ENCODE measurements at places on chromosomes 1 and 21. TPM values are rescaled to one million over a fixed set of nuclear protein-coding genes. Genes with fewer than 3 reads are reported as not detected.
A peak's percentile ranks its signal among the peaks of the same experiment; 100 is the strongest.

The SLC9C2 gene
- total RNA-seq = not detected

GRCh38 chr1:113887402-113888175, at the start of gene BCL2L15:
TSS of gene BCL2L15 (minus strand) at chr1:113887581. CDS start at chr1:113887375, 206 bp downstream.
- no peak for DNase-seq

- DNase-seq = no peak
These were observed 876 bp downstream of the RAB29 start for GRCh38 chr1:205774198-205775014.

DNA sequence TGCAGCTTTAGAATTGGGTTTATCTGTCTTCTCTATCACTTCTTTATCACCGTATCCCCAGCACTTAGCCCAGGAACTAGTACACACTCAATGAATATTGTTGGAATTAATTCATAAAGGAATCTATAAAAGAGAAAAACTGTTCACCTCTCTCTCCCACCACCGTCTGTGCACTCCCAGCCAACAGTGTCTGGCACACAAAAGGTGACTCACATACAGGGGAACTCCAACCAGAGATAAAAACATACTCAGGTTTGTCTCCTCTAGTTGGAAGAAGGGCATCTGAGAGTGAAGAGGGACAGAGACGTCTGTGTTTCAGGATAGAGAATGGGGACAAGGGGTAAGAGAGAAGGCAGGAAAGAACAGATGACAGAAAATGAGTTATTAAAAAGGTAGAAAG, 10.0 kb downstream of the ITLN1 start:
- DNase-seq = no peak

DNA sequence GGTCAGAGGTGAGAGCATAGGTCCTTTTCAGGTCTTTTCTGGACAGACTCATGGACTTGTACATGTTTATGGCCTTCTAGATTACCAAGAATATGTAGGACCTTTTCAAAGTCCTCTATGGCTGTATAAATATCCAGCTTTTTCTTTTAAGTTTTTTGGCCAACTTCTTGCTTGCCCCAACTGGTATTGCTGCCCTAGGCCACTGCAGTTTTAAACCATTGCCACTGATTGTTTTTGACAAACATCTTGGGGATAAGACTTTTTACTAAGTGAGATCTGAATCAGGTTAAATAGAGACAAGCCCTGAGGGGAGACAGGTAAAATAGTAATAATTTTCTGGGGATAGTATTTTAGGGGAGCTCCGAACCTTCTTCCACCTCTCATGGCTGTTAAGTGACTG, 14.8 kb upstream of the DDR2 start:
- no peak for DNase-seq

The RPTN gene
- not detected for total RNA-seq

DNA sequence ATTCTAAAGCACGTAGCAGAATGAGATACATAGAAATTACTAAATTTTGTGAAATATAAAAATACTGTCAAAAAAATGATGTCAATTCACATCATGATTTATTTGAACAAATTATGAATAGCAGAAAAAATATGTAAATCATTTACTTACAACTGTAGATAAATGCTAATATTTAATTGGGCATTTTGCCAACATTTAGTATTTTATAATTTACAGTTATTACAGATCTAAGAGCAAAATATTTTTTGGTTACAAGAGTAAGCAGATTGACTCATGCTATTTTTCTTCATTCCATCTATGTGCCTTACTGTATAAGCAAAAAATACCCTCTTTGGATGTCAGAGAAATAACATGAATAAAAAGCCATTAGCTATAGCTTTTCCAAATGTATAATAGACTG, 282.3 kb upstream of the RGS18 start:
- DNase-seq = no peak

The PPOX gene
- 18.3 TPM for total RNA-seq

DNA sequence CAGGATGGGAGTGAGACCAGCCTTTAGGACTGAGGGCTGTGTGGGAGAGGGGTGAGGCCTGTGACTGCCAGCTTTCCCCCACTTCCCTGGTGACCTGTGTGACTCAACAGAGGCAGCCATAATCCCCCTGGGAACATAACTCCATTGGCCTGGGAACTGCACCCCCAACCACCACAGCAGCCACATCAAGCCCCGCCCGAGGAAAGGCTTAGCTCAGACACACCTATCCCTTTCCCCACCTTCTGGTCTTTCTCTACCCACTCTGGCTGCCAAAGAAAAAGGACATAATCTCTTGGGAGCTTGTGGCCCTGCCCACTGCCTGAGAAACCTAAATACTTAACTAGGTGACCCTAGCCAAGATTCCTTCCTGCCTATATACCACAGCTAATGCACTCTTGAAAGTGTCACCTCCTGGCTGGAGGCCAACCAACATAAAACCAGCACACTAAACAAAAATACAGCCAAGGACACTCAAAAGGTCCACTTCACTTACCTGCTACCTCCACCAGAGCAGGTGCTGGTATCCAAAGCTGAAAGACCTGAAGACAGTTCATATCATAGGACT, 406.6 kb upstream of the CAMK1G start:
- no peak for DNase-seq

- no peak for DNase-seq
These were observed 24.0 kb upstream of the DMRTB1 start for GRCh38 chr1:53435151-53435550.

The SAMD13 gene
- 0.63 TPM for total RNA-seq

The PER3 gene
- 2.1 TPM for total RNA-seq

GRCh38 chr1:203182387-203182953, 4.0 kb downstream of the CHI3L1 start:
- no peak for DNase-seq

The NHLH2 gene
- total RNA-seq = not detected

DNA sequence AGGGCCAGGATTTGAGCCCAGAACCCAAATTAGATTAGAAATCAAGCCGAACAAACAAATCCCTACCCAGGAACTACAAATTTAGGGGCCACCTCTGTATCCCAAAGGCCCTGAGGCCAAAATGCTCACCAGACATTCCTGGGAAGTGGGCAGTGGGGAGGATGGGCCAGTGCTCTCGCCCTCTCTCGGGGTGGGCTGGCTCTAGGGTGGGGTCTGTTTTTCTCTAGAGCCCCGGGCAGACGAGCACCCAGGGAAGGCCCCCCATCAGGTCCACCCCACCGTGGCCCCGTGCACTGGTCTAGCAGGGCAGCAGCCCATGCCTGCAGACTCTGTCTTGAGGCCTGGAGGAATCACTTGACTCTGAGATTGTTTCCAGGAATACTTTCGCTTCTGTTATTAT, 252.0 kb downstream of the RRAGC start:
- no peak for DNase-seq

GRCh38 chr1:67350783-67351182, 43.1 kb downstream of the IL12RB2 start:
- no peak for DNase-seq

DNA sequence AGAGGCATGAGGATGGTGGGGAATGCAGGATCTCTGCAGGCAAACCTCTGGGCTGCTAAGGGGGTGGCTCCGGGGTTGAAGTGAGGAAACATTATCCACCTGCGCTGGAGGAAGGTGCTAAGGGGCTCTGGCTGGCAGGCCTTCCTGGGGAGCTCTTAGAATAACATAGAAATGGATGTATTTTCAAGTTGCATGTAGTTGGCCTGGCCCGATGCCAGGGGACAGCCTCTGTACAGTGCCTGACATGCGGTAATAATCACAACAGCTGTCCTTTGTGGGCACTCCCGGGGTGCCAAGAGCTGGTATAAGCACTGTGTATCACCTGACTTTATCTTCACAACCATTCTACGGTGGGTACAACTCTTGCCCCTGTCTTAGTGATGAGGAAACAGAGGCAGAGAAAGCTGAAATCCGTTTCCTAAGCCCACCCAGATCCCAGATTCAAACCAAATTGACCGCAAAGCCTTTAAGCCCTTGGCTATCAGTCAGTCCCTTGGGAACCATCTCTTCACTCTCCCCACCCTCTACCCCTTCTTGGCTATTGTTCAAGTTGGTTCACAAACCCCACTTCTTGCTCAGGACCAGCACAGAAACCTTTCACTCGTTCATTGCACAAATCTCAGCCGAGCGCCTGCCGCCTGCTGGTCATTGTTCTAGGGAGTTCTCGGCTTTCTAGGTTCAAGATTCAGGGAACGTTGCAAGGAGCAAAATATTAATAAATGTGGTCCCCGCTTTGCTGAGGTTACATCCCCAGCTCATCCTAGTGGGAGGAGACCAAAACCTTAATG, 30.9 kb downstream of the PADI4 start:
- no peak for DNase-seq

The MEX3A gene
- total RNA-seq = 3.6 TPM

- DNase-seq = no peak
These were observed 6.7 kb upstream of the ARF1 start for GRCh38 chr1:228075801-228076271.

DNA sequence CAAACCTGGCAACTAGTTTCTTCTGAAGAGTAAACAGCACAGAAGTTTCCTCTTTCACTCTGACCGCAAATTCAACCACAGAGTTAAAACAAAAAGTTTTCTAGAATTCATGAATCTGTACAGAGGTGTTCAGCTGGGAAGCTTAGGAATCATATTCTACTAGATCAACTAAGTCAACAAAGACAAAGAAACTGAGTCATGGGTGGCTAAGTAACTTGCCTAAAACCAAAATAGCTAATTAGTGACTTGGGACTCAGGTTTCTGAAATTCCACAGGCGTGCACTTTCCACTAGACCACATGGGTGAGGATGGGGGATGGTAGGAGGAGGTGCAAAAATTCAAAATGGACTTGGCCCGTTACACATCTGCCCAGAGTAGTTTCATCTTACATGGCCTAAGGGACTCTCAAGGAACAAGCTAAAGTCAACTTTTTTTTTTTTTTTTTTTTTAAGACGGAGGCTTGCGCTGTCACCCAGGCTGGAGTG, 25.8 kb downstream of the PTPN14 start:
- no peak for DNase-seq

The CFHR2 gene
- not detected for total RNA-seq

The DCDC2B gene
- total RNA-seq = not detected

The CFHR5 gene
- not detected for total RNA-seq

DNA sequence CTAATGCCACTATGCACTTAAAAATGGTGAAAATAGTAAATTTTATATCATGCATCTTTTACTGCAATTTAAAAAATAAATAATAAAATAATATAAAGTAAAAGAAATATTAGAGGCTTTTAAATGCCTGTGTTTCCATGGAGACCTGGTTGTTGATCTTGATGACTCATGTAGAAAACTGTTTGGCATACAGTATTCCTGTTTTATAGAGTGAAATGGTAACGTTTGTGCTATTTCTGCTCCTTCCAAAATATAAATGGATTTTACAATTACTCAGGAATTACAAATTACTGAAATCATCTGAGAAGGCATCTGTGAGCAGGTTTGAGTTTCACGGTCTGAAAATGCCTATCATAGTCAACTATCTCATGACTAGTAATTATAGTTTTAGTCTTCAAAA, 98.4 kb upstream of the USP25 start:
- DNase-seq = peak; percentile 52

GRCh38 chr1:90612033-90612432, 105.1 kb downstream of the BARHL2 start:
- DNase-seq = no peak

DNA sequence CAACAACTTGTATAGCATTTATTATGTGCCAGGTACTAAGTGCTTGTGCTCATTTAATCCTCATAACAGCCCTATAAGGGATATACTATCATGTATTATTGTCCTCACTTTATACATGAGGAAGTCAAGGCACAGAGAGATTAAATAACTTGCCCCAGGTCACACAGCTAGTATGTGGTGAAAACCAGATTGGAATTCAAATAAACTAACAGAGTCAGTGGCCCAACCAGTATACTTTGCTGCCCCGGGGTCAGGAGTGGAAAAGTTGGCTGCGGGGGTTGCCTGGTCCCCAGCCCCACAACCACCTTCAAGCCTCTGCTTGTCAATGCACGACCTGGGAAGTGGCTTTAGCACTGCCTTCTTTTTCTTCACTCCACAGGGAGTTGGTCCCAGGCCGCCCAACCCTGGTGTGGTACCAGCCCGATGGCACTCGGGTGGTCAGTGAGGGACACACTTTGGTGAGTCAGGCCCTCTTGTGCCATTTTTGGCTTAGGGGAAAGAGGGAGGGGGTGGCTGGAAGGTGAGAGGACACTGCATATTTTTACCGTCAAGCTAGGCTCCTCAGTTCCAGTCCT, 2.5 kb downstream of the ADAM15 start:
- no peak for DNase-seq

DNA sequence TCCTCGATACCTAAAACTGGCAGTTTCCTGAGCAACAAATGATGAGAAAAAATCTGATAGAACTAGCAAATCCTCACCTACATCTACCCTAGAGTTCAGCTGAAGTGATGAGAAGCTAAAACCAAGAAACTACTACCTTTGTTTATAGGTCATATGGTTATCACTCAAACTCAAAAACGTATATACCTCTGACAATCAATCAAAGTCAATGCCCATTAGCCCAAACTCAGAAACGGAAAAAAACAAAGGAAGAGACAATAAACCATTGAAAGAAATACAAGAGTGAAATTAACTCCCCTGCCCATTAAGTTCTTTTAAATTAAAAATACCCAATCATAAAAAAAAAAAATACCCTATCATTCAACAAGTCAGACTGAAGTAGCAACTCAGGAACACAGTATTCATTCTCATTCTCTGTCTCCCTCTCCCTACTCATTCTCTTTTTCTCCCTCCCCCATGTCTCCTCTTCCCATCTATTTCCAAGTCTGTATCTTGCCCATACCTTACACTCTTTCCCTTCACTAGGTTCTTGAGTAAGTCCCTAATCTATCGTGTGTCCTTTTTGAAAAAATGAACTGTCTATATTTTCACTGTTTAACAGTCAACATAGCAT, 6.8 kb downstream of the CDC42BPA start:
- no peak for DNase-seq

The COL11A1 gene
- total RNA-seq = under 0.01 TPM

DNA sequence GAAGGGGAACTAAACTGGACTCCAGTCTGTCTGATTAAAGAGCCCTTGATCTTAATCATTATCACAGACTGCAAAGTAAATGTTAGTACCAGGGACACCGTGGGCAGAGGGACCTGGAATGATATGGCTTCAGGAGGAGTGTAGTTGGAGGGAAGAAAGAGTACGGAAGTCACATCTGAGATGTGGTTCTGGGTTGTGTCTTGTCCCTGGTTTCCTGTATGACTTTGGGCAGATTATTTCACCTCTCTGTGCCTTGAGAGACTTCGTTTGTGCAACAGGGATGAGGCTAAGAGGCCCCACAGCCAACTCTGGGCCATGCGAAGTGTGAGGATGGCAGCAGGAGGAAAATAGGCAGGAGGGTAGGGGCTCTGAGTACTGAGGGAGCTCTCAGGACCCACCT, 76.1 kb upstream of the SLC2A1 start:
- DNase-seq = no peak

DNA sequence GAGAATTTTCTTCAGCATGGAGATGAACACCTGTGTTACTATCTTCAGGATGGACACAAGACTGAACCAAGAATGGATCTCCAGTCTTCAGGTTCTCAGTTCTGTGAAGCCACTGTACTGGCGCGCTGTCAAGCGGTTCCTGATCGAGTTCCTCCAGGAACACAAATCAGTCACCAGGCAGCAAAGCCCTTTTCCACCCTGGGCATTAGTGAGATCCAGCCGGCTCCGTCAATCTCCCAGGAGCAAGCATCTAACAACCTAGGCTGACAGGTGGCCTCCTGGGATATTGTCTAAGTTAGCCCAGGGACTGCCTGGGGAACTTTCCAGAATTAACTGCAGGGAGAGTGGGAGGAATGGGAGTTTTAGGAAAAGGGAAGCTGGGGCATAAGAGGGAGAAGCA, 9.7 kb upstream of the IGFN1 start:
- DNase-seq = no peak

All from dermis microvascular lymphatic vessel endothelial cell (primary cell).